Aortic smooth muscle cell (primary cell): ENCODE measurements at places on chromosomes 3 and 15. TPM values are rescaled to one million over a fixed set of nuclear protein-coding genes. Genes with fewer than 3 reads are reported as not detected.

SLC28A1 gene
- not detected in 2 replicates for total RNA-seq

CCNB2 gene
- 24.0 and 25.8 TPM in 2 replicates for total RNA-seq

MOBP gene
- total RNA-seq: not detected in 2 replicates

MASP1 gene
- 1.2 and 6.2 TPM in 2 replicates for total RNA-seq

ZPLD1 gene
- total RNA-seq: 0.19 and 0.26 TPM in 2 replicates

WDR93 gene
- total RNA-seq: under 0.01 and 0.06 TPM in 2 replicates

GOLIM4 gene
- 203 and 243 TPM in 2 replicates for total RNA-seq

C3orf62 gene
- 1.1 and 2.1 TPM in 2 replicates for total RNA-seq

KNG1 gene
- not detected in 2 replicates for total RNA-seq

CP gene
- total RNA-seq: 17.2 and 63.3 TPM in 2 replicates

STARD9 gene
- 2.2 and 4.4 TPM in 2 replicates for total RNA-seq

PLCB2 gene
- total RNA-seq: 0.19 and 0.53 TPM in 2 replicates

GP5 gene
- total RNA-seq: 0.26 and 0.44 TPM in 2 replicates

UQCRC1 gene
- 235 and 284 TPM in 2 replicates for total RNA-seq

P2RY13 gene
- total RNA-seq: not detected in 2 replicates

IL5RA gene
- not detected in 2 replicates for total RNA-seq

IQCF5 gene
- not detected in 2 replicates for total RNA-seq

CASR gene
- not detected in 2 replicates for total RNA-seq

INKA1 gene
- total RNA-seq: 8.7 and 20.5 TPM in 2 replicates

FBXL2 gene
- total RNA-seq: 8.2 and 12.9 TPM in 2 replicates

VGLL3 gene
- total RNA-seq: 14.5 and 17.8 TPM in 2 replicates

SCG5 gene
- 8.1 and 11.1 TPM in 2 replicates for total RNA-seq

CHRM5 gene
- under 0.01 TPM in 1 of 2 replicates, not detected in the other for total RNA-seq

PHC3 gene
- 18.0 and 26.7 TPM in 2 replicates for total RNA-seq
